ENCODE measurements at places on chromosomes 16 and 17.

DNA sequence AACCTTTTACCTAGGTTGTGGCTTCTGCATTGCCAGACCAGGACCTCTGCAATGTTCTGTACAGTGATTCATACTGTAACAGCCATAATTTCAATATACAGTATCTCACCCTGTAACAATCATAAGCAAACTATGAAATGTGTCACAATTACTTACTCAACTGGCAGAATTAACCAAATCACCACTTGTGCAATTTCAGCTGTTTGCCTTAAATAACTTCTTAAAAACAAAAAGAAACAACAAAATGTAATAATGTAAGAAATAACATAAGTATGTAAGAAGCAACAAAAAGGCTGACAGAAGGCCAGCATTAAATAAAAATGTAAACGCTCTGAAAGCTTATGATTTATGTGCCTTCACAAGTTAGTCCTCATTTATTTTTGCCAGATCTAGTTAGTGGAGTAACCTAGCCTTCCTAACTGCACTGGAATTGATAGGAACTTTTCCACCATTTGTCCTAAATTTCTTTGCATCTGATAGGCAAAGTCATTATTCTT lies 96.9 kb downstream of the SKAP1 start:
- no peak for DNase-seq

DNA sequence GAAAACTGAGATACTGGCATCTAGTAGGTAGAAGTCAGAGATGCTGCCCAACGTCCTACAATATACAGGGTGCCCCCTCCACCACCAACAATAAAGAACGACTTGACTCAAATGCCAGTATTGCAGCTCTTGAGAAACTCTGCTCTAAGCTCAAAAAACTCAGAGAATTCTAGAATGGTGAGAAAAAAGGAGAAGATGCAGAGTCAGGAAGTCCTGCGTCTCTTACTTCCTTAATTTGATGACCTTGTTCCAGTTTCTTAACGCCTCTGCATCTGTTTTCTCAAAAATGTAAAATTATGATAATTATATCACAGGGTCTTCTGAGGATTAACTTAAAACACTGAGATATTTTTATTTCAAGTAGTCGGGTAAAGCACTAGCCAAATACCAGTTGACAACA lies 1.7 kb upstream of the HSBP1 start:
- DNase-seq: no peak

DNA sequence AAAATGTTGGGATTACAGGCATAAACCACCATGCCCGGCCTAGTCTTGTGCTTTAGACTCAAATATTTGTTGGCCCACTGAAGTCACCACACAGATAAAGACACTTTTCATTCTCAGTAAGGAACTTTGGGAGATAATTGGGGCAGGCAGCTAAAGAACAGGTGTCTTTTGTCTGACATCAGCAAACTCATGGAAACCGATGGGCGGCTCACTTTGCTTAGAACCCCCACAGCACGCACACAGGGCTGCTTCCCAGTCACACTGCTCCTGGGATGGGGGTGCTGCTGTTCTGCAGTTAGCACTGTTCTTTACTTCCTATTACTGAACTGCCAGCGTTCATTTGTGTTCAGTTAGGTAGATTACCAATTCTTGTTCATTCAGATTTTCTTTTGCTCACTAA lies 18.0 kb upstream of the BRCA1 start:
- no peak for DNase-seq

DNA sequence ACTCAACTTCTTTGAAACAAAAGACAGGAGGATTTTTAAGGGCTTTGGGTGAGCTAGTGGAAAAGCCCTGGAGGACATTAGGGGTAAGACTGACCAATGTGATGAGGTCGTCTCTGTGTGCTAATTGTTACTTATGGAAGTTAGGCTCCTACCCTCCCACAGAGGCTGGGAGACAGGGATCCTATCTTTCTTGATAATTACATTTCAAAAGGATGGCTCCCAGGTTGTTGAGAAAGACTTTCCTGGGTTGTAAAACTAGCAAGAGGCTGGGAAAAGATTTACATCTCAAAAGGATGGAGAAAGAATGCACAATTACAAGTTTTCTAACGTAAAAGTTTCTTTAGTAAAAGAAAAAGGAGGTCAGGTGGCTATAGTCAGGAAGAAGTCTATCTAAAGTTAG lies 605.8 kb upstream of the GOT2 start:
- DNase-seq: no peak

- no peak for DNase-seq
These were observed 8.4 kb upstream of the PKMYT1 start for GRCh38 chr16:2988590-2989099.

DNA sequence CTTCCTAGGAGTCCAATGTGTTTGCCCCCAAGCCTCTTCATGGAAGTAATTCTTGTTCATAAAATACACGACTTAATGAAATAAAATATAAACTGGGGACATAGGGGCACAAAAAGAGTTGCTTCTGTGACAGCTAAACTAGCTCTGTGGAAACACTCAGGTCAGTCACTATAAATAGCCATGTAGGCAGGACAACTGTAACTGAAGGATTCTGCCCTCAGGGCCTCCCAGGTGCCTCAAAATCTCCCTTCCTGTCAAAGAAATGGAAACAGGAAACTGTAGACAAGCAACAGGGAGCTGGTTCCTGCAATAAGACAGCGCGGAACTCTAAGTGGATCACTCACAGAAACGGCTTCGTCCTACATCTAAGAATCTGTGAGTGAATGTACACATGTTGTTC lies 178.1 kb upstream of the ZFHX3 start:
- no peak for DNase-seq

GRCh38 chr16:25108054-25108453 lies 3.5 kb upstream of the LCMT1 start:
- no peak for DNase-seq

- no peak for DNase-seq
These were observed 16.4 kb downstream of the MAP2K3 start for GRCh38 chr17:21300601-21301571.

DNA sequence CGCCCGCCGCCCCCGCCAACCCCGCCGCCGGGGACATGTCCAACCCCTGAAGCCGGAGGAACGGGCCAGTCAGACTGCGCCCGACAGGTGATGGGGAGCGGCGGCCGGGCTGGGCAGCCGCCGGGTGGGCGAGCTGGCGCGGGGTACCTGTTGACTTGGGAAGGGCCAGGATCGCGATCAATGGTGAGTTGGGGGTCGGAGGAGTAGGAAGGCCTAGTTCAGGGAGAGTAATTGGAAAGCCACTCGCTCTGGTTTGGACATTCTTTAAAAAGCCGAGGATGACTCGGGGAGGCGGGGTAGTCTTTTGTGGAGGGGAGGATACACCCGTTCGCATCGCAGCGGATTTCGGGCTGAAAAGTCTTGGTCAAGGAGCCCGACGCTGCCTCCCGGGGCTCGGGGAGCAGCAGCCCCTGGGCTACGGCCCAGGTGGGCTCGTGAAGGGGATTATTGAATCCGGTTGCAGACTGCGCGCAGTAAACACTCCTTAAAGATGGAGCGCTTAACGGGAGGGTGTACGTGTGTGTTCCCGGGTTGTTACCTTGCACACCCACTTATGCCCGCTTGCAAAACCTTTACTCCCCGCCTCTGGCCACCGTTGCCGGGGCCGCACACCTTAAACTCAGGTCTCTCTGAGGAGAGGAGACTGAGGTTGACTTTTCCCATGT lies 123.8 kb downstream of the GOSR1 start:
- DNase-seq: no peak

- no peak for DNase-seq
These were observed 2335.5 kb downstream of the TP53TG3F start for GRCh38 chr16:35794896-35795295.

- DNase-seq: peak; percentile 37
These were observed 116.4 kb upstream of the SMURF2 start for GRCh38 chr17:64778240-64779097.

GRCh38 chr16:23334457-23334853 lies 32.4 kb downstream of the SCNN1B start:
- DNase-seq: no peak

DNA sequence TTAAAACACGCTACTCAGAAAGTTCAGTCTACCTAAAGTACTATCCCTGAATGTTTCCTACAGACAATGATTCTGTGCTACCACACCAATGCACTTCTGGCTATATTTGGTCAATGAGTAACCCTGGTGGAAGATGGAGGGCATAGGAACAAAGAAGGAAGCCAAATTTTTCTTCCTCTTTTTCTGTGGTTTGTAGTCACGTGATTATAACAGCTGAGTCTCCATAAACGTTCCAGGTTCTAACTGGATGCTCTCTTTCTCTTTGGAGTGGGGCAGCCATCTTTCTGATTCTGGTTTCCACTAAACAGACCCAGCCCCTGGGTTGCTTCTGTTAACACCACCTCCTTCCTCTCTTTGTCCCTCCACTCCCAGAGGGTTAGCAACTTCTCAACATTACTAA lies 274.9 kb downstream of the CDH11 start:
- DNase-seq: no peak

DNA sequence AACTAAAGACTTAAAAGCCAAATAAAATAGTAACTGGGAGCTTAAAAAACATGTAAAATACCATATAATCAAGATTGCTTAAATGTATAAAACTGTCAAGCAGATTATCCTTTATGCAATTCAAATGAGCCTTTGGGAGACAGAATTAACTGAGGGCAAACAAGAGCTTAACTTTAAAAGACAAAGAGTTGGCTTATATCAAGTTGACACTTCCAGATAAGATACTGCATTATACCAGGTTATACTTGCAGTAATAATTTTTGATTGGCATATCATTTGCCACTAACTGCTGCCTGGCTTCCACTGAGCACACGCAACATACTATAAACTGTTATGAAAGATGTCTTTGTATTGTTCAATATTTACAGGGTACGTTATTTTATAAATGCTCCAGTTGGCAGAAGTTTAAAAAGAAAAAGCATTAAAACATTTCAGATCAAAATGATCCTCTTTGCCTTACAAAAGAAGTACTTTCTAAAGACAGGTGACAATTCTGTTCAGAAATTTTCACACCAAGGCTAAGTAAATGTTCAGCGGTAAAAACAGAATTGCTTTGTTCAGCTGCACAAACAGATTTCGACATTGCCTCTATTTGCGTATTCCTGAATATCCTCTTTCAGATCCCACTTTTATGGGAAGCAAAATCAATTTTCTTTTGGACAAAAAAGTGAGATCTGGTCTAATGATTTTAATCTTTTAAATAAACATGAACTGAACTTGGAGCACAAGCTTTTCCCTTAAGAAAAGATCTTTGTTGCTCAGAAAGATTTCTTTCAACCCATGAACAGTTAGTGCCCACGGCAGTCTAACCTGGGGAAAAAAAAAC lies 50.7 kb downstream of the TOX3 start:
- no peak for DNase-seq

DNA sequence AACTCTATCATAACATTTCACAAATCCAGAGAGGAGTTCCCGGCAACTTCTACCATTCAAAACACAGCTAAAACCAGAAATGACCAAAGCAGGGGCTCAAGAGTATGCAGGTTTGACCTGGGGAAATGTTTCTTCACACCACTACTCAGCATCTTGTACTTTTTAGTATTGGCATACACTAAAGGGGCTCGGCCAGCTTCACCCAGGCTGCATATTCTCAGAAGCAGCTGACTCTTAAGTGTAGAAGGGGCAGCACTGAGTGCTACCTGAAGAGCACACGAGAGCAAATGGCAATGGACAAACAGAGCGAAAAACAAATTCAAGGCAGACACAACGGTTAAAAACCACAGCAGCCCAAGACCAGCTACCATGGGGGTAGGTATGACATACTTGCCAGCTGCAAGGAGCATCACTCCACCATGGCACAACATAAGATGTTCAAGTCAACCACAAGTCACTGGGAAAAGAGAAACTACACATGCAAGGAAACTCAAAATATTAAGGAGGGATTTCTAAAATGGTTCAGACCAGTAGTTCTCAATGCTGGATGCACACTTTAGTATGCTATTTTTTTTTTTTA lies 34.4 kb downstream of the N4BP1 start:
- DNase-seq: no peak

GRCh38 chr17:63274146-63274545 lies 172.0 kb downstream of the CYB561 start:
- peak; percentile 43 for DNase-seq

DNA sequence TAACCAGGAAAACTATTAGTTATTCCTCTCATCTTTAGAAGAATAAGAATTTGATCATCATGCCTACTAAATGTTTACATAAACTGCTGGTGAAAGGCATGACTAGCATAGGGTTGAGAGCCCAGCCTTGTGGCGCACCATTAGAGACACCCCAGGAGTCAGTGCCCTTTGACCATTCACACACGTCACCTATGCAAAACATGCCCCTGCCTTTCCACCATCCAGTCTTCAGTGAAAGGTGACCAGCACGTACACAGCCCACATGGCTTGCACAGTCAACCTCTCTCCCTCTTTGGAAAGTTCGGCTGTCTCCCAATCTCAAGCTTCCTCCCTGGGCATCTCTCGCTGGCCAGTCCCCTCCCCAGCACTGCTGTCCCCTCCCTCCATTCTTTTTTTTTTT lies 150.3 kb downstream of the ENGASE start:
- no peak for DNase-seq

DNA sequence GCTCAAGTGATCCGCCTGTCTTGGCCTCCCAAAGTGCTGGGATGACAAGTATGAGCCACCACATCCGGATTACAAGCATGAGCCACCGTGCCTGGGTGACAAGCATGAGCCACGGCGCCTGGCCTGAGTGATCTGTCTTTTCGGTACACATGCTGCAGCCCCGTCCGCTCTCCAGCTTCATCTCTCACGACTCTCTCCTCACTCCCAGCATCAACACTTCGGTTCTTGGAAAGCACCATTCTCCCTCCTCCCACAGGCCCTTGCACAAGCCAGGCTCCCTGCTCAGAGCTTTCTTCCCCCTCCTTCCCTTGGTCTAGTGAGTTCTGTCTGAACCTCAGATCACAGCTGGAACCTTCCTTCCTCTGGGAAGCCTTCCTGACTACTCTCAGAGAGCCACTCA lies 6.5 kb upstream of the NCBP3 start:
- no peak for DNase-seq

- DNase-seq: no peak
These were observed 102.1 kb downstream of the KIF2B start for GRCh38 chr17:53924530-53925455.

DNA sequence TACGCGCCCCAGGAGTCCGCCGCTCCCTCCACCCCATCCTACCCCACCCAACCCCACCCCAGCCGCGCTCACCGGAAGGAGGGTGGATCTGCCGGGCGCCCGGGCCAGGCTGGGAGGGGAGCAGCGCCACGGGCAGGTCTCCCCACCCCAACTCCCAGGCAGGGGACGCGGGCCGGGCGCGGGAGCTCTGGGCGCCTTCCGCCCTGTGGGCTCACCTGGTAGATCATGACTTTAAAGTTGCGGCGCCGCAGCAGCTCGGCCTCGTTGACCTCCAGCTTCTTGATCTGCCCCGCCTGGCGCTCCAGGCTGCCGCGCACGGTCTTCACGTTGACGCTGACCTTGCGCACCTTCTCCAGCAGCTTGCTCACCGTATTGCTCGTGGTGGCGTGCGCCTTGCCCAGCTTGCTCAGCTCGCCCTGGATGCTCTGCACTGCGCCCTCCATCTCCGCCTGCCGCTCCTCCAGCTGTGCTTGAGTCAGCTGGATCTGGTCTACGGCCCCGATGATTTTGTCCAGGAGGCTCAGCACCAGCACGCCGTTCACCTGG lies 571 bp downstream of the CAVIN1 start:
- peak; percentile 50 for DNase-seq

GRCh38 chr16:57533431-57534336 lies 2.7 kb downstream of the CCDC102A start:
- peak; percentile 40 for DNase-seq

Data from left cardiac atrium (tissue), 4 donors.